ENCODE measurements at places on chromosomes 3 and 15.
A peak's percentile ranks its signal among the peaks of the same experiment; 100 is the strongest.

DNA sequence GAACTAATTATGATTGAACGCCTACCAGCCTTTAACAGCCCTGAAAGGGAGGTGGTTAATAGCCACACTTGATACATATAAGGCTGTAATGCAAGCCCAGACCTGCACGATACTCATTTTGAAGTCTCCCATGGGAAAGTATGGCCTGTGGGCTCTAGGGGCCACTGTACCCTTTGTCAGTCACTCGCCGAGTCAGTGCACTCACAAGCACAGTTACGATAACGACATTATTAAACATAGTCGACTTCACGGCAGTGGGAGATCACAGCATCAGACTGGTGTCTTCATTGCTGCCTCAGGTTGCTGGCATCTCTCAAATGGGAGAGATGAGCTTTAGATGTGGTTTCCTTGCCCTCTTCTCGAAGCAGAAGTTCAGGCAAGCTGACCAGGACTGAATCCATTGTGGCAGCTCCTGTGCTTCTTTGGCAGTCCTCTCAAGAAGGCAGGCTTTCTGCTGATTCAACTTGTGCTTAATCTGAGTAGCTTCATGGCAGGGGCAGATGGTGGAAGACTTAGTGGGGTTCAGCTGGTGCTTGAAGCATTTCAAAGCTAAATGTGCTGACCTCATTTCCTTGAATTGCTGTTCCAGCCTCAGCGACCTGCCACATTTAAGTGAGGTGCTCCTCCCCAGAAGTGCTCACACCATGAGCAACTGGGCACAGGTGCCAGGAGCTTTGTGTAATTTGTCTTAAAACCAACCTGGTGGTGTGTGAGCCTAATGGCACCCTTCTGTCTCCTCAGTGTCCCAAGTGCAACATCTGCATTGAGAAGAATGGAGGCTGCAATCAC is 15.8 kb upstream of the P4HTM start:
- H3K27me3 ChIP-seq = no peaks in the 10 kb centered on the region
- no peak for DNase-seq
- peaks cover 80% of the 10 kb centered on the region for H3K36me3 ChIP-seq
- H3K4me3 ChIP-seq = no peak overlapping the region

GRCh38 chr15:64558460-64559179 is 98.2 kb downstream of the ZNF609 start:
- H3K4me1 ChIP-seq = peaks cover 34% of the 10 kb centered on the region
- H3K36me3 ChIP-seq = peaks cover 10% of the 10 kb centered on the region
- no peak overlapping the region for H3K27ac ChIP-seq
- no peak overlapping the region for H3K4me3 ChIP-seq

GRCh38 chr3:40097131-40098117 is 212.1 kb upstream of the EIF1B start:
- H3K27ac ChIP-seq = no peak overlapping the region
- no peaks in the 10 kb centered on the region for H3K4me1 ChIP-seq
- peaks cover 13% of the 10 kb centered on the region for H3K27me3 ChIP-seq
- peaks cover 1% of the 10 kb centered on the region for H3K36me3 ChIP-seq

- H3K36me3 ChIP-seq = no peaks in the 10 kb centered on the region
- H3K27ac ChIP-seq = no peak overlapping the region
- no peaks in the 10 kb centered on the region for H3K4me1 ChIP-seq
- H3K27me3 ChIP-seq = no peaks in the 10 kb centered on the region
- H3K4me3 ChIP-seq = no peak overlapping the region
- DNase-seq = no peak
Observed at GRCh38 chr3:116084999-116085791, 360.1 kb downstream of the LSAMP start.

DNA sequence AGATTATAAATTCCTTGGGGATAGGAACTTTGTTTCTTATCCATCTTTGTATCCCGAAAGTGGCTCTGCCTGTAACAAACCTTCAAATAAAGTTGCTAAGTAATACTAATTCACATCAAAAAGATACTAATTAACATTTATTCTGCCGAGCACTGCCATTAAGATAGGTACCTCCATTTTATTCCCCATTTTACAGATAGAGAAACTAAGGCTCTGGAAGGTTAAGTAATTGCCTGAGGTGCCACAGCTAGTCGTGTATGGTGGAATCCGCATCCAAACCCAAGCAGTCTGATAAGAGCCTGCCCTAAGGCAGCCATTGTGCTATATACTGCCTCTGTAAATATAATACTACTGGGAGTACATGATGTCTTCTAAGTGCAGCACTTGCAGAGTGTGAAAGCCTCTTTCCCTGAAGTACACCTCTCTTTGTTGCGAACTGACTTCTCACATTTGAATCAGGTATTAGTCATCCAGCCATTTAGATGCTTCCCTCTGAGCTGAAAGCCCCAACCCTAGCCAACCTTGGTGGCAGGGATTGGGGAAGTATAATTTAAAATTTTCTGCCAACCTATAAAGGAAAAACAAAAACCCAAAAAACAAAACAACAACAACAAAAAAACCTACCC is 78.5 kb upstream of the CHD2 start:
- peaks cover 8% of the 10 kb centered on the region for H3K36me3 ChIP-seq
- H3K27ac ChIP-seq = no peak overlapping the region
- H3K4me3 ChIP-seq = peak overlapping the region; percentile 11
- no peak for DNase-seq

DNA sequence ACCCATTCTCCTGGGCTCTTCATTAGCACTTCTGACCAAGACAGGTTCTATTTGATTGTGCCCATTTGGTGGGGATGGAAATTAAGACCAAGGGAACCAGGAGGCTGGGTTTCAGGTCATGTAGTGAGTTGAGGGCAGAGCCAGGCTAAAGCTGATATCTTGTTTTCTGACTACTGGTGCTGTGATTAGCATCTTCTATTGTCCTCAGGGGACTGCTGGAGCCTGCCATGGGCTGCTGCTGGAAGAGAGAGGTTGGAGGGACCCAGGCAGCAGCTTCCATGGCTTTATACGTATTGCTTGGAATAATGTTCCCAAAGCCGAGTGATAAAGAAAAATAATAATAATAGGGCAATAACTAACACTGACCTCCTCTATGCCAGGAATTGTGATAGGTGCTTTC is 211.4 kb upstream of the ROPN1 start:
- no peaks in the 10 kb centered on the region for H3K36me3 ChIP-seq
- no peak for DNase-seq
- H3K4me1 ChIP-seq = no peaks in the 10 kb centered on the region
- peaks cover 42% of the 10 kb centered on the region for H3K27me3 ChIP-seq
- H3K27ac ChIP-seq = no peak overlapping the region

DNA sequence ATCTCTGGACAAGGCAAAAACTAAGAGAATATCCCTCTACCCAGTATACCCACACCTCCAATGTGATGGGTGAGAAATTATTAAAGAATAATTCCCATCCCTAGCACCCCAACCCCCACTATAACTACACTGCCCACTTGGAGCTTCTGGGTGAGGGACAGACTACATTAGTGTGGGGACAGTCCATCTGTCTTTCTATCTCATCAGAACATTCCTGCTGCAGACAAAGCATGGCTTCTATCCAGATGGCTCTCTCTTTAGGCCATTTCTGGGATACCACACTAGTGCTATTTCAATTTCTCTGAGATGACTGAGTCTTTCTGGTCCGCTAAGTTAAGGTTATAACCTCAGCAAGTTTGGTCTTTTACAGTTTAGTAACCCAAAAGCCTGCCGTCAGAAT is 6.6 kb downstream of the CSNK1G1 start:
- H3K4me3 ChIP-seq = no peak overlapping the region
- H3K4me1 ChIP-seq = no peaks in the 10 kb centered on the region
- H3K36me3 ChIP-seq = peaks cover 14% of the 10 kb centered on the region
- no peak for DNase-seq

GRCh38 chr3:102078854-102079808 is 229.8 kb downstream of the NFKBIZ start:
- DNase-seq = no peak
- H3K27ac ChIP-seq = no peak overlapping the region
- no peak overlapping the region for H3K4me3 ChIP-seq
- H3K36me3 ChIP-seq = no peaks in the 10 kb centered on the region
- H3K4me1 ChIP-seq = no peaks in the 10 kb centered on the region

DNA sequence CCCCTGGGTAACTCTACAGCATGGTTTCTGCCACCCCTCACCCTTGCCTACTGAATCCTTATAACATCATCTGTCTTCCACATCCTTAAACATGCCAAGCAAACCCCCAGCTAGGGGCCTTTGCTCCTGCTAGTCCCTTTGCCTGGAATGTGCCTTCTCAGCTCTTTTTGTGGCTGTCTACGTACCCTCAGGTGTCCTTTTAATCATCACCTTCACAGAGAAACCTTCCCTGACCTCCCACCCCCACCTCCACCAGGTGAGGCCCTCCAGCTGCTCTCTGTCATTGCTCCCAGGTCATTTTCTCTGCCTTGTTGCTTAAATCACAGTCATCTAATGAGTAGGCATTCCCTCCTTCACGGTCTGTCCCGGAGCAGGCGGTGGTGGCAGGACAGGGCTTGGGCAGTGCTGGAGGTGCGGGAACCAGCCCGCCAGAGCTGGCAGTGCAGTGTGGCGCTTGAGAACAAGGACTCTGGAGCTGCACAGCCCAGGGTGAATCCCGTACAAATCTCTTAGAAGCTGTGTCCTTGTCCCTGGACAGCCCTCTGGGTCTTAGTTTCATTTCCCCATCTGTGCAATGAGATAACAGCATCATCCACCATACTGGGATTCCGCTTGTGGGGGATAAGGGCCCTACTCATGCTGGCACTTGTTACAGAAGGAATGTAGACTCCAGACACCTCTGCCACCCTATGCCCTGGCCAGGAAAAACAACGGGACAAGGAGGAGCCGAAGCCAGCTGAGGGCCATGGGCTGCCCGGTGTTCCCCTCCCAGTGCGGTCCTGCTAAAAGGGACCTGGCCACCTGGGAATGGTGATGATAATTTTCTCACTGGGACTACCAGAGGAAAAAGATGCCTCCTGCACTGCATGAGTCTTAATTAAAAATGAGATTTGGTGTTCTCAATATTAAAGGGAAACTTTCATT is 52.1 kb upstream of the IQSEC1 start:
- no peaks in the 10 kb centered on the region for H3K36me3 ChIP-seq
- no peak overlapping the region for H3K4me3 ChIP-seq
- H3K27me3 ChIP-seq = peaks cover 21% of the 10 kb centered on the region
- H3K27ac ChIP-seq = no peak overlapping the region
- no peak for DNase-seq

DNA sequence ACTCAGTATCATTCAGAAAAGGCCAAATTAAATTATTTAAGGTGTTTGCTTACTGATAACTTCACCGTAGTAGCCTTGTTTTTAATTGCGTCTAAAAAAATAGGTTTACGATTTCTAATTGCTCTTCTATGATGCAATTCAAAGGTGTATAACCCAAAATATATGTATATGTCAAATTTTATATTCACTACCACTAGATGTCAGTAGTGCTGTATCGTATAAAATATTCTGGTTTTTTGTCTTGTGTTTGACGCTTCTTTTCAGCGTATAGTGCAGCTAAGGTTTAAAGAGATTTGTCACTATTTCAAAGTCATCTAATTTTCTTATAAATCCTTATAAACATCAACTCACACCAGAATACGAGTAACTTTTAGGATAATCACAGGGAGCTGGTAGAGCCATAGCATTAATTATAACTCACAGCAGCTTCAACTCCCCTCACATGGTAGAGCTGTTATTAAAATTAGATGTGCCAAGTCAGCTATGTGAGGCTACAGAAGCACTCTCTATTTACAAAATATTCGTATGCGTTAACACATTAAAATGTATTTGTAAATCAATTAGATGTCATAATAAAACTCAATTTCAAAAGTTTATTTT is 3.5 kb downstream of the PFN2 start:
- H3K27ac ChIP-seq = no peak overlapping the region
- H3K36me3 ChIP-seq = peaks cover 12% of the 10 kb centered on the region
- no peak for DNase-seq
- H3K4me1 ChIP-seq = peaks cover 19% of the 10 kb centered on the region

GRCh38 chr3:95923496-95924210 is 890.7 kb upstream of the EPHA6 start:
- H3K4me3 ChIP-seq = no peak overlapping the region
- no peak overlapping the region for H3K27ac ChIP-seq
- H3K4me1 ChIP-seq = no peaks in the 10 kb centered on the region
- DNase-seq = no peak

DNA sequence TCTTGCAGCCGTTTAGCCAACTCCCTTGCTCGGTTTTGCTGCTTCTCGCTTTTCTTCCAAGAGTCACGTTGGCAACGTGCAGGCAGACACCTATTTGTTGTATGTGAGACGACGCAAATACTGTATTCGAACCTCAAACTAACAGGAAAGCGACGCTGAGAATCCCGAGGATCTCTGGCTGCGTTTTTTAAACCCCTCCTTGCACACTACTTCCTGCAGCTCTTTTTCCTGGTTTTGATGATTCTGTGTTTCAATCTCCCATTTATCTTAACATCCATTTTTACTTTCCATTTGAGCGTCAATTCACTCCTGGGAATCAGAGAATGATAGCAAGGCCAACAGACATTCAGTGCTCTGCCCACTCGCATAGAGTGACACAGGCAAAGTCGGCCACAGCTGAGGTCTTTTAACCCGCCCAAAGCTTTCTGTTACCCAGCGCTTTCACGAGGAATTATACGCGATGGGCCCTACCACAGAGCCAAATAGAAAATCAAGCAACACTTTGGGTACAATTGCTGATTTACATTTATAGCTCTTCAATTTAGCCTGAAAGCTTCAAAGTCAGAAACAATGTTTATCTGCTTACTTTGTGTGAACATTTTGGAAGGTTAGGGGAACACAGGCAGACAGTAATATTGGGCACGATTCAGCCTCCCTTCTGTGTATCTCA is 1.6 kb upstream of the ANXA2 start:
- H3K4me1 ChIP-seq = peaks cover 33% of the 10 kb centered on the region
- H3K36me3 ChIP-seq = peaks cover 25% of the 10 kb centered on the region
- H3K27ac ChIP-seq = peak overlapping the region; percentile 98
- H3K27me3 ChIP-seq = no peaks in the 10 kb centered on the region
- peak overlapping the region; percentile 83 for H3K4me3 ChIP-seq

- no peaks in the 10 kb centered on the region for H3K27me3 ChIP-seq
- peaks cover 78% of the 10 kb centered on the region for H3K4me1 ChIP-seq
- no peak for DNase-seq
- H3K27ac ChIP-seq = peak overlapping the region; percentile 38
Observed at GRCh38 chr3:156685752-156686151, 11.4 kb downstream of the TIPARP start.
